ENCODE measurements at places on chromosomes 4 and X. TPM values are rescaled to one million over a fixed set of nuclear protein-coding genes. Genes with fewer than 3 reads are reported as not detected.

DNA sequence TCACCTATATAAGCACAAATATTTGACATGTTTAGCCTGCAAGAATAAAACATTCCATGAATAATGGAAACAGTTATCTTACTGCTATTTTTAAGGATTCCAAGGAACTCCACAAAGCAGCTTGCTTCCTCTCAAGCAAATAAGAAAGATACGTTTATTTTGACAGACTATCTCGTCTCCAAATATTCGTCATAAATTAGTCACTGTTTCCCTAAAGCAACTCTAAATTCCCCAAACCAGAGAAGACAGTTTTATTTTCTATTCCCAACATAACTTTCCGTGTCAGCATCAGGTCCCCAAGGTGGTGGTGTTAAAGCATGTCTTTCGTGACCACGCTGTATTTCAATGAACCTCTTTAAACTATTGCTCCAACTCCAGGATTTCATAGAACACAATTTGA lies 24.3 kb upstream of the DKK2 start:
- no peak for DNase-seq

GRCh38 chr4:15989424-15989823 lies 26.4 kb upstream of the FGFBP2 start:
- no peak for DNase-seq

DNA sequence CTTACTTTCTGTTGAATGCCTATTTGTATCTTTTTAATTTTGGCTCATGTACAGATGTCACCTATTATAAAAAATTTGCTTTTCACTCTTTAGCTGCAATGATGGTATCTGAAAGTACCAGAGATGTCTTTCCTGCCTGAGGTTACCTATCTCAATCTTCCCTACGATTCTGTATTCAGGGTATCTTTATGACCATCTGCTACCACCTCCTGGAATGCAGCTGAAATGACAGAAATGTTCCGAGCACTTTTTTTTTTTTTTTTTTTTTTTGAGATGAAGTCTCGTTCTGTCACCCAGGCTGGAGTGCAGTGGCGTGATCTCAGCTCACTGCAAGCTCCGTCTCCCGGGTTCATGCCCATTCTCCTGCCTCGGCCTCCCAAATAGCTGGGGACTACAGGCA lies 136.4 kb downstream of the REPS2 start:
- DNase-seq: no peak

- DNase-seq: no peak
Measured at GRCh38 chrX:12139934-12140611, 1.8 kb downstream of the FRMPD4 start.

DNA sequence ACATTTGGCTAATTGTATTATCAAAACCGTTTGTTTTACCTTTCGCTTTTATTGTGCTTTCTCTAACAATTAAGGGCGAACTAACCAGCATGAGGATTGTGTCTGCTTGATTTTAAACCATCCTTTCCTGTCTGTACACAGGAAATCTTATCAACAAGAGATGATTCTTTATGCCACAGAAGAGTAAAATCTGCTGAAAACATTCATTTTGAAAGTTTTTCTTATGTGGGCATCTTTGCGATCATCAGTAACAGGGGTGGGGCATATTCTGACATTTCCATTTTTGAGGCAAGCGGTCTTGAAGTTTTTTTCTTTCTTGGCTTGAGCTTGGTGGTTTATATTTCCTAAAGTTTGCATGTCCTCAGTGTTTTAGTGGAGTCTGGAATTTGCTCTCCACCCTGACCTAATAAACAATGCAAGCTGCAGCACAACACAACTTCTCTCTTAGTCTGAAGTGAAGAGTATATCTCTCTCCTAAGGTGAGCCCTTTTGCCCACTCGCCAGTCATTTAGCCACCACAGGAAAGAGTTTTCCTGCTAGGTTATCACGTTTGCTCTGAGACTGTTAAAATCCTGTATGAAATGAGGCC lies 26.6 kb downstream of the NFKB1 start:
- no peak for DNase-seq

DNA sequence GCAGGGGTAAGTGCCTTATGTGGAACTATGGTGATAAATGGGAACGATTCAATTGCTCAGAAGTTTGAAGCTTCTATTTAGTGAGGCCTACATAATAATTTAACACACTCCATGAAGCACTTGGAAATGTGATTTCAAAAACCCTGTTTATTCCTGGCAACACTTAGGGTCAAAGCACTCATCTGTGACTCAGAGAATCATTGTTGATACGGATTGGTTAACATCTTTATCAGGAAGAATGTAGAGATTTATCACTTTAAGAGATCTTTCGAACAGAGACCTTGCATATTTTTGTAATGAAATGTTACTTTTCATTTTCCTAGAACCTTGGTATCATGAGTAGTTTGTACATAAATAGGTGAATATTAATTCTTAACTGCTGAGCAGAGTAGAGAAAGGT lies 269.1 kb upstream of the SLIT2 start:
- DNase-seq: no peak

- DNase-seq: no peak
Measured at GRCh38 chr4:103567591-103567990, 152.2 kb downstream of the TACR3 start.

DNA sequence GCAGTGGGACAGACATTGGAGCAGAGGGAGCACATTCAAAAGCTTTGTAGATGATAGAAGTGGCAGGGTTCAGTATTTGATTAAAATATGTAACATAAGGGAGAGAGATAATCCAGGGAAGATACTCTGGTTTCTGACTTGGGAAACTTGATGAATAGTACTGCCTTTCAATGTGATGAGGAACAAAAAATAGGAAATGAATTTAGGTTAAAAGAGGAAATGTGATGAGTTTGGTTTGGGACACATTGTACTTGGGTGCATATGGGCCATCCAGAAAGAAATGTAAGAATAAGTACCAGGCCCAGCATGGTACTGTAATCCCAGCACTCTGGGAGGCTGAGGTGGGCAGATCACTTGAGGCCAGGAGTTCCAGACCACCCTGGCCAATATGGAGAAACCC lies 20.9 kb upstream of the NDNF start:
- DNase-seq: no peak

DNA sequence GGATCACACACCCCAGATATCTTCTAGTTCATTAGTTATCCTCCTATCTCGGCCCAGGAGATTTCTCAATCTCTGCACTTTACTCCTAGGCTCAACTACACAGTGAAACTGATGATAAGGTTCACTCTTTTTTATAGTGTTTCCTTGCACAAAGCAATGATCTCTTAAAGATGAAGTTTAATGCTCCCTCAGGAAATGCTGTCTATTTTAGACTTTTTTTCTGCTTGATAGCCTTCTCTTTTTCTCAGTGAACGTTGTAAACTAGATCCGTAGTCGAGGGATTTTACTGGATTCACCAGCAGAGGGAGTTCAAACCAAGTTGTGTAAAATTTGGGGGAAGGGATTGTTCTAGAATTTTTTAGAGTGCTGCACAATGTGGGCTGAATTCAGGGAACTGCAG lies 269.6 kb downstream of the GBA3 start:
- no peak for DNase-seq

- DNase-seq: no peak
Measured at GRCh38 chr4:77758804-77759203, 60.4 kb downstream of the CNOT6L start.

DNA sequence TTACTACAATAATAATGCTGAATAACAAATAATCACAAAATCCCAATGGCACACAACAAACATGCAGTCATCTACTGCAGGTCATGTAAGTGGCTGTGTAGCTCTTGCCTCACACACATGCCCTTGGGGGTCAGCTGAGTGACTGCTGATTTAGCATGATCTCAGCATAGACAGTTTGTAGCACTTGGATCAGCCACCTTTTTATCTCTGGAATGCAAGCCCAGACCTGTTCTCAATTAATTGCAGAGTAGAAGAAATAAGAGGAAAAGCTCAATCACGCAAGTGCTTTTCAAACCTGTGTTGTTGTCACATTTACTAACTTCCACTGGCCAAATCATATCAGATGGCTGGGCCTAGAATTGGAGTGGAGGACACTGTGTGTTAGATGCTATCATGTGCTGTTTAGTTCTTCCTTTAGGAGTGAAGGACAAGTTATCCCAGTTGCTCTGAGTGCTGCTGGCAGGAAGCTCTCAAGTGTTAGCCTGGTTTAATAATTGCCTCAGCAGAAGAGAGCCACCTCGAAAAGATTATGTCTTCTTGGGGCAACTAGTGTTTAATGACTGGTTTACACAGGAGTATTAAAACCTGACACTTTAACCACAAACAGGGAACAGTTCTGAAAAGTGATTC lies 128.3 kb upstream of the EPHA5 start:
- no peak for DNase-seq

GRCh38 chr4:13988353-13989305 lies 361.1 kb upstream of the BOD1L1 start:
- DNase-seq: peak; percentile 24

DNA sequence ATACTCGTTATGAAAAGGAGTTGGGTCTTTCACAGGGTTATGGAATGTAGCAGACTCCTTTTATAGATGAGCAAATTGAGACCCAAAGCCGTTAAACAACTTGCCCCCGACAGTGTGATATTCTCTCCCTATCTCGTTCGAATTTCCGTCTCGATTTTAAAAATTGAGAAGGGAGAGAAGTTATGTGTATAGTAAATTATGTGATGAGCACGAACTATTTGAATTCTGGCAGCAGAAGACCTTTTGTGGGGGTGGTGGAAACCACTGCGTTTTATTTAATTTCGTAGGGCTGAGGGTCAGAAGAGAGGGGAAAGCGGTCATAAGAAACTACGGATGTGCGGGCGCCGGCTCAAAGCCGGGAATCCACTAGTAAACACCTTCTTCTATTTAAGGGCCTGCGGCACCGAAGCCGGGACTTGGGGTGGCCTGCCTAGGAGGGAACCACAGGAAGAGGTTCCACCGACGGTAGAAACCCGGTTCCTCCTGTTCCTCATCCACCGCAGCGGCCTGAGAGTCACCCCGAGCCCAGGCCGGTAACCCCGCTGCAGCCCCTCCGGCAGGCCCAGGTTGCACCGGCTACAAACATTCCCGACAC lies 1.5 kb upstream of the DDX3X start:
- peak; percentile 74 for DNase-seq

DNA sequence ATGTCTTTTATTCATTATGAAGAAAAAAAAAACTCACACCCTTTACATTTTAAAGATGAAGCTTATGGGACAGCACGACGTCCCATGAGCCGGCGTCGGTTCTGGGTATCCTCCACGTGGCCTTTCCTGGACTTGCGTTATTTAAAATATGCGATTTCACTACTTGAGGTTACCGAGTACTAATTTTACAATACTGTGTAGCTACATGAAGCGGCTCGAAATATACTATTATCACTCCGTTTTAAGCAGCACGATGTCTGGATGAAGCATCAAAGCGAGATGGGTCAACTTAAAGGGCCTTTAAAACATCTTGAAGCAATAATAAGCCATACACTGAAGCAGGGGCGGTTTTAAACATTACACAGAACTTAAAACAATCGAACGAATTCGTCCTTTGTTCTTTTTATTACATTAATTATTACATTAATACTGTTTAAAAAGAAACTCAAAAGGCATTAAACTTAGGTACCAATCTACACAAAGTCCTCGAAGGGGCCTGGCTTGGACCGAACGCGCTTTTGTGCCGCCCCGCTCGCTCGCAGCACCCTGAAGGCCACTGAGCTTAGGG lies 1.4 kb upstream of the KLF3 start:
- DNase-seq: no peak

DNA sequence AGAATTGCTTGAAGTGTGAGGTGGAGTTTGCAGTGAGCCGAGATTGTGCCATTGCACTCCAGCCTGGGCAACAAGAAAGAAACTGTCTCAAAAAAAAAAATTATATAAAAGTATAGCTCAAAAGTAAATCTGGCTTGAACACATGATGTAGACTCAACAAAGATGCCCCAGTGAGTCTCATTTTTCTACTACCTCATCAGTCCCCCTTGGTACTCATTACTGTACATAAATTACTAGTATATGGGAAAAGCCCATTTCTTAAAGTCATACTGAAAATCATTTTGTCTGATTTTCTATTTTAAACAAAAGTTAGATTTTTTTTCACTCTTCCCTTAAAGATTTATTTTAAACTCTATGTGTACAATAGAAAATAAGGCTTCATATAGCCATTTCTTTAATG lies 39.2 kb downstream of the FAM241A start:
- DNase-seq: no peak

GRCh38 chr4:25760518-25761157 lies 102.2 kb downstream of the SEL1L3 start:
- DNase-seq: no peak

GRCh38 chrX:133549295-133549933 lies 134.1 kb upstream of the GPC4 start:
- no peak for DNase-seq

DNA sequence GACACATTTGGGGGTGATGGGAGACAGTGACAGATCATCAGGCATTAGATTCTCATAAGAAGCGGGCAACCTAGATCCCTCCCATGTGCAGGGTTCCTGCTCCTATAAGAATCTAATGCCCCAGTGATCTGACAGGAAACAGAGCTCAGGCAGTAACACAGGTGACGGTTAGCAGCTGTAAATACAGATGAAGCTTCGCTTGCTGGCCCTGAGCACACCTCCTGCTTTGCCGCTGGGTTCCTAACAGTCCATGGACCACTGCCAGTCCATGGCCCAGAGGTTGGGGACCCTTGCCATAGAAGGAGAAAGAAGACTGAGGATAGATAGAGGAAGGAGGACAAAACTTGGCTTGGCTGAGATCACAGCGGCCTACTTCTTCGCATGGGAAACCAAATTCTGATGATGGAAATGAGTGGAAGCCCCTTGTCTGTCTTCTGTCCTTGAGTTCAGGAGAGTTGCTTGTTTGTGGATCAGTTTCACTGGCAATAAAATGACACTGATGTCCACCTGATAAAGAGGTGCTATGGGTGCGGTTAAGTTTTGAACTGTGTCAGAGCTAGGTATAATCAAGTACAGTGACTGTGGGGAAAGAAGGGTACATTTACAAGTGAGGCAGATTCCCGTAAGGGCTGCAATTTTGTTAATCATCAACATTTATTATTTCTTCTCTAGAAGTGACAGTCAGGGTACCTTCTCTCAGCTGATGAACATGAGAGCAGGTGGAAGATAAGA lies 1.7 kb upstream of the TIFA start:
- no peak for DNase-seq

DNA sequence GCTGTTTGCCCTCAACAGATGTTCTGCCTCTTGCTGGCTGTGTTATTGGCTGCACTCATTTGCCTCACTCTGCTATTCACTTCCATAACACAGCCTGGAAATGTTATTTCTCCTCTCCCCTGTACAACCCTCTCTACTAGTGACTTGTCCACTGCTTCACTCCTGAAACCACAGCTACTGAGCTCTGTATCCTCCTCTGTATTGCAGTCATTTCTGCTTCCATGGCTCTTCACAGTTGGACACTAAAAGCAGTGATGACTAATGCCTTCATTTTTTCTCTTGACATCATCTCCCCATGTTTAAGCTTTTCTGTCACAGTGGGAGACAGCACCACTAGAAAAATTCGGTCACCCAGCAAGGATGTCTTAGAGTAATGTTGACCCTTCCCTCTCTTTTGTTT lies 123.0 kb upstream of the PPP1R2C start:
- no peak for DNase-seq

- DNase-seq: no peak
Measured at GRCh38 chr4:24244663-24245490, 339.5 kb downstream of the DHX15 start.

- no peak for DNase-seq
Measured at GRCh38 chrX:14029039-14029424, 660 bp downstream of the GEMIN8 start.

- no peak for DNase-seq
Measured at GRCh38 chrX:82756272-82756671, 751.8 kb upstream of the POU3F4 start.

GRCh38 chr4:152529880-152530279 lies 6.0 kb downstream of the FBXW7 start:
- no peak for DNase-seq

The SPANXB1 gene
- total RNA-seq: not detected

The USP51 gene
- total RNA-seq: 9.0 TPM

The ASB12 gene
- total RNA-seq: not detected

The UGT2A3 gene
- total RNA-seq: not detected

The CXCL3 gene
- not detected for total RNA-seq

All from ascending aorta (tissue), 2 donors.